ENCODE measurements at places on chromosomes 3 and 15. TPM values are rescaled to one million over a fixed set of nuclear protein-coding genes. Genes with fewer than 3 reads are reported as not detected.

GRCh38 chr3:69209413-69209812 is 87.0 kb upstream of the LMOD3 start:
- no peak for DNase-seq

- no peak for DNase-seq
Measured at GRCh38 chr3:53490459-53490968, 3.9 kb upstream of the CACNA1D start.

DNA sequence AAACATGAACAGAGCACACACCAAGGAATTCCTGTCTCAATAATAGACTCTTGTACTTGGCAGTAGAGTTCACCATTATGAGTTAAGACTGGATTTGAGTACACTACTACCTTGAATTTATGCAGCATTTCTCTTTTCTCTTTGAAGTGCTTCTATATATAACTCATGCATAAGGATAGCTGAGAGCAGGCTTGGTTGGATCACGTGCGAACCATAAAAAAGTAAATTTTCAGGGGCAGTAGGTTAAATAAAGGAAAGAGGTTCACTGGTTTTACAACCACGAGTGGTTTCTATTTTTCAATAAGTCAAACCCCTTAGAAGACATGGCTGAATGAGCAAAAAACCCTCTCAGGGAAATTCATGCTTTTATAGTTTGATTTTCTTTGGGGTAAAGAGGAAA is 28.6 kb upstream of the PDZRN3 start:
- DNase-seq, result no peak

- DNase-seq, result no peak
Measured at GRCh38 chr3:103048068-103048722, 613.4 kb downstream of the ZPLD1 start.

GRCh38 chr3:7546253-7546652 is 685.3 kb downstream of the GRM7 start:
- DNase-seq, result no peak

The CYP8B1 gene
- not detected for total RNA-seq

The LRRC31 gene
- not detected for total RNA-seq

Measured in activated naive CD8-positive, alpha-beta T cell treated with anti-CD3 and anti-CD28 coated beads for 36 hours (primary cell).